ENCODE measurements at places on chromosomes 2 and 18. TPM values are rescaled to one million over a fixed set of nuclear protein-coding genes. Genes with fewer than 3 reads are reported as not detected.

Gene ACTR2
- polyA plus RNA-seq: 86.5 TPM

Gene FAHD2A
- polyA plus RNA-seq: 20.8 TPM

Gene DLGAP1
- polyA plus RNA-seq: 8.0 TPM

Gene ABHD1
- 0.64 TPM for polyA plus RNA-seq

Gene OR6B2
- polyA plus RNA-seq: not detected

Gene COL3A1
- polyA plus RNA-seq: 13.5 TPM

Gene TUBB8B
- polyA plus RNA-seq: 0.80 TPM

Gene MROH2A
- not detected for polyA plus RNA-seq

Gene PLCD4
- 9.7 TPM for polyA plus RNA-seq

Gene ARHGAP15
- polyA plus RNA-seq: 1.2 TPM

Gene TEX51
- polyA plus RNA-seq: not detected

Gene FEV
- polyA plus RNA-seq: 5.9 TPM

Gene TFPI
- 2.3 TPM for polyA plus RNA-seq

Gene UNC80
- 2.5 TPM for polyA plus RNA-seq

Gene PRSS56
- not detected for polyA plus RNA-seq

Gene VWC2L
- 0.29 TPM for polyA plus RNA-seq

Gene DTNA
- polyA plus RNA-seq: 114 TPM

Gene ZFP36L2
- 16.1 TPM for polyA plus RNA-seq

Gene PPP3R1
- 69.5 TPM for polyA plus RNA-seq

Gene CAPN13
- polyA plus RNA-seq: 1.7 TPM

Gene PSME4
- polyA plus RNA-seq: 9.4 TPM

Gene FSIP2
- not detected for polyA plus RNA-seq

Gene TUBA3E
- not detected for polyA plus RNA-seq

Gene TGFA
- 5.3 TPM for polyA plus RNA-seq

Gene C2orf72
- polyA plus RNA-seq: 14.1 TPM

Gene ANKRD30B
- polyA plus RNA-seq: not detected

Gene KCNJ3
- 3.1 TPM for polyA plus RNA-seq

Gene FBXO48
- 0.64 TPM for polyA plus RNA-seq

Gene CRACDL
- polyA plus RNA-seq: 40.7 TPM

Gene TMEM200C
- 4.3 TPM for polyA plus RNA-seq

Gene CCDC141
- not detected for polyA plus RNA-seq

Gene RAB6D
- 0.17 TPM for polyA plus RNA-seq

Gene CREG2
- polyA plus RNA-seq: 3.8 TPM

Gene MSTN
- polyA plus RNA-seq: not detected

Gene CYBRD1
- polyA plus RNA-seq: 8.0 TPM

Gene CBLN2
- polyA plus RNA-seq: 12.4 TPM
